ENCODE measurements at places on chromosomes 3 and 15. TPM values are rescaled to one million over a fixed set of nuclear protein-coding genes. Genes with fewer than 3 reads are reported as not detected.

Gene ADAMTS7
- 81.6 TPM for total RNA-seq

Gene NOP10
- total RNA-seq = 103 TPM

DNA sequence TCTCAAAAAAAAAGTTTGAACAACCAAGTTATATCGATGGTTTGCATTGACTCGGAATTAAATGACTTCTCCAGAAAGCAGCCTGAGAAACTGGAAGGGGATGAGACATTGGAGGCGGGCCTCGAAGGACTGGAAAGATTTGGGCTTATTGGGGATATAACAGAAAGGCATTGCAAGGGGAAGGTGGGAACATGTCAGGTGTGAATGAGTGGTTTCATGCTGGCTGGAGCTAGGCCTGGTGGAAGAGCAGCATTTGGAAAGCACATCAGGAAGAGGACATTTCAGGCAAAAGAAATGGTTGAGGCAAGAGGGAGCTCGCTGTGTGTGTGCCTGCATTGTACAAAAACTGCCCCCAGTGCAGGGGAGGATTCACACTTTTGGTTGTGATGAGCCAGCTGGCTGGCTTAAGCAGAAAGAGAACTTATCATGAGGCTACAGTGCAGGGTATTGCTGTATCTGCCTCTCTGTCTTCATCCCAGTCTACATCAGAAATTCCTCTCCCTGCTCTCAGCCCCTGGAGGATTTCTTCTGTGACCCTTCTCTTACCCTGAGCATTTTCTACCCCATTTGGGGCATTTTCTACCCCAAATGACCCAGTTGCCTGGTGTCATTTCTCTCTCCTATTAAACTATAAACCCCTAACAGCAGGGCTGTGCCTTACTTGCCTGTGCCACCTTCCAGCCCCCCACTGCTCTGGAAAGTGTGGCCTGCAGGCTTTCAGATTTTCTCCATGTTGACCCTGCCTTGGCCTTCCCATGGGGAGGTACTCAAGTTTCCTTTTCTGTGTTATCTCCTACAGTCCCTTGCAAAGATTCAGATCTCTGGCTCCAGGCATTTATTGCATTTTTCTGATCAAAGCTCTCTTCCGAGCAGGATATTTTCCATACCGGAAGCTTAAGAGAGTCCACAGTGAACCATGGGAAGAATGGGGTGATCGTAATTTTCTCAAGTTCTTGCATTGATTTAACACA lies 64.4 kb upstream of the FLNB start:
- DNase-seq = no peak

- DNase-seq = no peak
Observed at GRCh38 chr3:197567904-197568681, 12.3 kb upstream of the BDH1 start.

- DNase-seq = no peak
Observed at GRCh38 chr3:162721736-162722135, 1225.1 kb downstream of the OTOL1 start.

Measured in right cardiac atrium (tissue), 5 donors.